ENCODE measurements at places on chromosomes 7 and 10.

DNA sequence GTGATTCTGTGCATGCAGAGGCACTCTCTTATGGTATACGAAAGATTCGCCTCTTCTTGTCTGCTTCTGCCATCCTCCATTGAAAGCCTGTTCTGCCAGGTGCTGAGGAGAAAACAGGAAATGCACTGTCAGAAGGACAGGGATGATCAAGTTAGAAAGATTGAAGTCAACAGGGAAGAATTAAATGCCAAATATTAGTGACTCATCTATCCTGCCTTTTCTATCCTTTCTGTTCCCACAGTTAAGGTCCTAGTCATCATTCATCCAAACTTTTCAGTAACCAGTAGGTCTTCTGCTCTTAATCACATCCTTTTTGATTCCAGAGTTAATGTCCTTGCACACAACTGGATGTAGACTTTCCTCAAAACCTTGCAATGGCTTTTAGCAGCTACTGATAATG, 4.8 kb upstream of the ZNF783 start:
- no peak for DNase-seq
- no peak overlapping the region for H3K4me3 ChIP-seq
- no peaks in the 10 kb centered on the region for H3K27me3 ChIP-seq
- H3K36me3 ChIP-seq: peaks cover 19% of the 10 kb centered on the region
- no peak overlapping the region for H3K27ac ChIP-seq

GRCh38 chr7:157925383-157925875, 588.6 kb downstream of the DNAJB6 start:
- no peak overlapping the region for H3K27ac ChIP-seq
- H3K4me1 ChIP-seq: peaks cover 11% of the 10 kb centered on the region
- no peaks in the 10 kb centered on the region for H3K36me3 ChIP-seq
- peaks cover 2% of the 10 kb centered on the region for H3K27me3 ChIP-seq
- H3K4me3 ChIP-seq: no peak overlapping the region
- no peak for DNase-seq

DNA sequence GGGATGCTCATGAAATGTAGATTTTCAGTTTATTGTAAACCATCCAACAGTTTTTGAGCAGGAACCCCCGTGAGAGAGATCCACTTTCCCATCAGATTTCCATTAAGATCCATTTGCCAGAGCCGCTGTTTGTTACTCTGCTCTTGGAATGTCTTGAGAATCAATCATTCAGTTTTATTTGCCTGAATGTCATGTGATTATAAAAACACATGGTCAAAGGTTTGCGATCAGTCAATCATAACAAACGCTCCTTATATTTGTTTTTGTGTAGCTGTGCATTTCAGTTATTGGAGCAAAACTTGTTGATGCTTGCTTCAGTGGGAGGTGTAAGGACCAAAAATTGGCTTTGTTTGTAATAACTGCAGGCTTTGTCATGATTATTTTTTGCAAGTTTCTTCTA, 155.8 kb upstream of the RHOBTB1 start:
- H3K4me1 ChIP-seq: no peaks in the 10 kb centered on the region
- DNase-seq: no peak
- no peak overlapping the region for H3K27ac ChIP-seq
- no peak overlapping the region for H3K4me3 ChIP-seq

DNA sequence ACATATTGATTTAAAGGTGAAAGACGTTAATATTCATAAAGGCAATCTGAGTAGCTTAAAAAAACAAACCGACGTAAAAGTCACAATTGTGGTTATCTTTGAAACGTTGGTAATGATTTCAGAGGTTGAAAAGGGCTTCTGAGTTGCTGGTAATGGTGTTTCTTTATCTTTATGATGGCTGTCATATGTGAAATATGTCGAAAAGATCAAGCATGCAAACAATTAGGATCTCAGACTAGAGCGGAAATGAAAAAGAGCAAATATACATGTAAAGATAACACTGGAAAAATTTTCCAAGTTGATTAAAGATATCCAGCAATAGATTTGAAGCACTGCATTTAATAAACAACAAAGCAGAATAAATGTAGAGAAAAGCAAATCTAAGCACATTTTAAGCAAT, 998.3 kb upstream of the MBL2 start:
- DNase-seq: no peak
- H3K27me3 ChIP-seq: no peaks in the 10 kb centered on the region
- H3K36me3 ChIP-seq: no peaks in the 10 kb centered on the region
- no peaks in the 10 kb centered on the region for H3K4me1 ChIP-seq
- H3K4me3 ChIP-seq: no peak overlapping the region

GRCh38 chr7:108805808-108806397, 236.2 kb downstream of the DNAJB9 start:
- DNase-seq: no peak
- H3K27me3 ChIP-seq: peaks cover 4% of the 10 kb centered on the region
- H3K4me3 ChIP-seq: no peak overlapping the region
- H3K36me3 ChIP-seq: no peaks in the 10 kb centered on the region
- H3K4me1 ChIP-seq: no peaks in the 10 kb centered on the region

- H3K27me3 ChIP-seq: peaks cover 2% of the 10 kb centered on the region
- no peak overlapping the region for H3K4me3 ChIP-seq
- no peaks in the 10 kb centered on the region for H3K36me3 ChIP-seq
- no peak overlapping the region for H3K27ac ChIP-seq
- peaks cover 4% of the 10 kb centered on the region for H3K4me1 ChIP-seq
These were observed 366.5 kb upstream of the SEMA3C start for GRCh38 chr7:81285142-81285871.

Measured in activated CD4-positive, alpha-beta T cell treated with anti-CD3 and anti-CD28 coated beads for 36 hours (primary cell).